ENCODE measurements at places on chromosomes 2 and 18.
A peak's percentile ranks its signal among the peaks of the same experiment; 100 is the strongest.

GRCh38 chr18:22405142-22405541 lies 12.6 kb downstream of the CTAGE1 start:
- no peak for DNase-seq

DNA sequence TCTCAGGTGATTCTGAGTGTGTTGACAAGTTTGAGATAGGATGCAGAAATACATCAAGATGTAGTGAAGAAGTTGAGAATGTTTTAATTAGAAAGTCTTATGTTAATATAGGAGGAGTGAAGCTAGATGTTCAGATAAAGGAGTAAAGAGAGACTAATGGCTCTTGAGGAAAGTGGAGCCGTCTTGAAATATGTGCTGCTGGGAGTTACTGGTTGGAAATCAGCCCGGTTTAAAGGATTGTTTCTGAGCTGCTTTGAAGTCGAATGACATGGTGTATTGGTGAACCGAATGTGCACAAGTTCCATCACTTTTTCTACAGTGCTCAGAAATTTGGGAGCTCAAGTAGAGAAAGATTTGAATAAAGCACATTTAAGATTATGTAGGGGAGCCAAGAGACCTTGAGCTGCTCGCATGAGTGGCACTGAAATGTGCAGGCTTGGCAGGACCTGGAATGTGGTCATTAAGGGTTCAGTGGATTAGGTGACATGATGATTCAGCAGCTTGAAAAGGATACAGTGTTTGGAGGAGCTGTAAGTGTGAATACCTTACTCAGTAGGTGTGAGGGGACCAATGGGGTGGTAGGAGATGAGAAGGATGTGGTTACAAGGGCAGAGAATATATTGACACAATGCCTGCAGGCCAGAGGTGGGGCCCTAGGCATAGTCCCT lies 68.6 kb downstream of the CAB39 start:
- DNase-seq: no peak

- no peak for DNase-seq
Observed at GRCh38 chr2:96207774-96208142, 869 bp downstream of the STARD7 start.

GRCh38 chr2:12493031-12493513 lies 223.7 kb upstream of the TRIB2 start:
- DNase-seq: peak; percentile 22

GRCh38 chr2:165990846-165991245 lies 37.3 kb upstream of the TTC21B start:
- DNase-seq: no peak

GRCh38 chr2:216534809-216535208 lies 36.2 kb downstream of the RPL37A start:
- DNase-seq: no peak

- no peak for DNase-seq
Observed at GRCh38 chr2:43346602-43347567, 120.5 kb upstream of the ZFP36L2 start.

GRCh38 chr2:85750587-85751575 lies 2.9 kb upstream of the ATOH8 start:
- peak; percentile 66 for DNase-seq

GRCh38 chr2:172153156-172153555 lies 50.5 kb upstream of the DLX2 start:
- DNase-seq: no peak

DNA sequence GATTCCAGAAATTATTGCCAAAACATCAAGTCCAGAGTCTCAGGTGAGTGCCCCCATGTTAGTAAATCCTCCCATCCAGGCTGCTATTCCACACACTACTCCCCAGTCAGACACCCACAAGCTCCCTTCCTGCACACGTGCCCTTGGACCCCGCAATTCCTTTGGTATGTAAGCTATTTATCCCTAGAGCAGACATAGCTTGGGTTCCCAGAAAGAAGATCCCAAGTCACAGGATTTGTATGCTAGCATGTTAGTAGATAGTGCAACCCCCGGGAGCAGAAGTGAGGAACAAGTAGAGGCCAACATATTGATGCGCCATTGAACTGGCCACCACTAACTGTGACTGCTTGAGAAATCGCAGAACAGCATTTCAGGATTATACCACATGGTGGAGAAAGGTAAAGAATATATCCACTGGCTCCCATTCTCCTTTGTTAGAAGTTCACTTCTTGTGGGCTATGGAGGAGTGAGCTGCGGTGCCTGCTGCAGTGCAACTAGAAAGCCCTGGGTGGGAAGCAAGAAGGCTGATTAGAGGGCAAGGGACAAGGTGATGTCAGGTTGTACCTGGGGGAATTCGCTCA lies 137.5 kb upstream of the CHAC2 start:
- DNase-seq: no peak

DNA sequence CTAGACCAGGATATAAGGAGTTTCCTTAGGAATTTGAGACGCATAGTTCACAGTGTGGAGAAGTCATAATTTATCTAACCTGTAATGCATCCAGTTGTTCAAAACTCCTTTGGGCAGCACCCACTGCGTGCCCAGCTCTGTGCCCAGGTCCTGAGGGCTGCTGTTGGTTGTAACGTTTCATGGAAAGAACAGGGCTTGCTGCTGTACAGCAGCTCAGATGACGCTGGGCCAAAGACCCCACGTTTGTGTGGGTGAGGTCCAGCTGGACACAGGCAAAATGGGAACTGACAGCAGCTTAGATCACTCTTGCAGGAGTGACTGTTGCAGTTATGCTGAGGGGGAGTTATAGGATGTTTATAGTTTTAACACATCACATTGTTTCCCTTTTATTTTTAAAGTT lies 30.0 kb upstream of the HS6ST1 start:
- DNase-seq: no peak

GRCh38 chr2:9332136-9332852 lies 91.0 kb downstream of the ITGB1BP1 start:
- no peak for DNase-seq

DNA sequence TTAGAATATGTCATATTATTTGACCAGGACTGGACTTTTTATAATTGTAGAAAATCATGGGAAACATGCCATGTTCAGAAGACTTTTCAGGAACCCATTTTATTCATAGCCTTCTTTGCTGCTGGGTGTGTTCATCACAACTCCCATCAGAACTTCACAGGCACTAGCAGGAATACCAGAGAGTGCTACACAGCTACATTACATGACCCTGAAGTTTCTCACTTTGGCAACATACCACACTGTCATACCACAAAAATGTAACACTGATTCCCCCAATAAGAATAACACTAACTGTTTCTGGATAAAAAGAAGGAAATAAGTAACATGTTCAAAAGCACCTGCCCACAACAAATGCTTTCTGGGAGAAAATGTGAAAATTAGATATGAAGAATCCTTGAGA lies 405.4 kb downstream of the CDH2 start:
- DNase-seq: no peak

- DNase-seq: no peak
Observed at GRCh38 chr2:2269426-2269825, 61.6 kb downstream of the MYT1L start.

- DNase-seq: no peak
Observed at GRCh38 chr2:222608081-222608480, 47.8 kb downstream of the FARSB start.

GRCh38 chr2:159129269-159129668 lies 157.2 kb downstream of the WDSUB1 start:
- no peak for DNase-seq

- no peak for DNase-seq
Observed at GRCh38 chr2:149006883-149007543, 31.5 kb upstream of the LYPD6B start.

DNA sequence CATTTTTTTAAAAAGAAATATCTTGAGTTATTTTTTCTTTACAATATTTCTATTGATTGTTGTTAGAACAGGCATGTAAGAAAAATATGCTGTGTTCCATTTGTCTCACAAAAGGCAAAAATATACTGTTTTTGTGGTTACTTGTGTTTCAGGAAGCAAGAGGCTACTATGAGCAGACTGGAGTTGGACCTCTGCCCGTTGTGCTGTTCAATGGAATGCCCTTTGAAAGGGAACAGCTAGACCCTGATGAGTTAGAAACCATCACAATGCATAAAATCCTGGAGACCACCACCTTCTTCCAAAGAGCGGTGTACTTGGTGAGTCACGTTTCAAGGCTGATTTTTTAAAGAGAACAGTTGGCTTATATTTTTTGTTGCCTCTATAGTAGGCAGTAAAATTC lies 54.7 kb downstream of the UGGT1 start:
- DNase-seq: no peak

- no peak for DNase-seq
Observed at GRCh38 chr2:160609346-160609745, 115.7 kb upstream of the RBMS1 start.

- DNase-seq: no peak
Observed at GRCh38 chr2:167151894-167152293, 263.6 kb downstream of the XIRP2 start.

DNA sequence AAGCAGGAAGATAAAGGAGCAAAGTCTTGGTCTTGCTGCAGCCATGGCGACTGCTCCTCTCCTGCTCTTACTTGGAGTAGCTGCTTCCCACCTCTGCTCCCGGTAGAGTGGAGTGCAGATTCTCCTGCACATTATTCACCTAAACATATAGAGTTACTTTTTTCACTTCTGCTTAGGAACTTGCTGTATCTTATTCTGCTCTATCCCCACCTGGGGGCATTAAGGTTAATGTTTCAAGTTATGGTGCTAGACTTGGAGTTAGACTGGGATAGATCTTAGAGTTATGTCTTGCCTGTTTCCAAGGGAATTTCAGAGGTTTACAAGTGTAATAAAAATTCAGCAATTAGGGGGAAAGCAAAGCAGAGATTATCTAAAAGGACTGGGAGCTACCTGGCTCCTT lies 144.2 kb downstream of the SETBP1 start:
- no peak for DNase-seq

DNA sequence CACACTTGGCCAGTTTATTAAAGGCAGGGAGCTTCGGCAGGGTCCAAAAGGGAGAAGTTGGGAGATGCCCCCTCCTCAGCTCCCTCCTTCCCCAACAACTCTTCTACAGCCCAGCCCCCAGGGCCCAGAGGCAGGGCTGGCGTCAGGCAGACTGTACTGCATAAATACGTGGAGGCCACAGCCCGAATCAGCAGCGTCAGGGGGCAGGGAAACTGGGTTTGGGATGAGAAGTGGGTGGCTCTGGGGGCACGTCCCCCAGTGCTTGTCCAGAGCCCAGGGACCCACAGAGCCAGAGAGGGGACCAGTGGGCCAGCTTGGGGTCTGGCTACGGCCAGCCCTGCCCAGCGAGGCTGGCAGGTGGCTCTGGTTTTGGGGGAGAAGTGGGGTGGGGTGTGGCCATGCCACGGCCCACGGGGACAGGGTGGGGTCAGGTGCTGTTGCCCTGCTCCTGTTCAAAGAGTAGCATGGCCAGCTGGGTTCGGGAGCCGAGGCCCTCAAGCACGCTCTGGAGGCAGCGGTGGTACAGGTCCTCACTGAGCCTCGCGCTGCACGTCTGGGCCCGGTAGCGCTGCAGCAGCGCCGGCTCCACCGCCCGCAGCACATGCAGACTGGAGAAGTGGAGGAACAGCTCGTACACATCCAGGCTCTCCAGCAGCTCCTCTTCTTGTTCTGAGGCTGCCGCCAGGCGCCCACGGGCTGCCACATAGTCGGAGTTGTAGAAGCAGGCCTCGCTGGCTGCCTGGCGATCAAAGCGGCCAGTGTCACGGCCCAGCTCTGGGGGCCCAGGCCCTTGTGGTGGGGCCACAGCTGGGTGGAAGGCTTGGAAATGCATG lies 4.4 kb downstream of the CHPF start:
- DNase-seq: no peak

GRCh38 chr2:54545702-54546450 lies 89.7 kb downstream of the SPTBN1 start:
- DNase-seq: no peak

GRCh38 chr2:191895743-191896142 lies 48.9 kb upstream of the CAVIN2 start:
- no peak for DNase-seq

GRCh38 chr18:52481116-52481515 lies 141.1 kb downstream of the DCC start:
- no peak for DNase-seq

DNA sequence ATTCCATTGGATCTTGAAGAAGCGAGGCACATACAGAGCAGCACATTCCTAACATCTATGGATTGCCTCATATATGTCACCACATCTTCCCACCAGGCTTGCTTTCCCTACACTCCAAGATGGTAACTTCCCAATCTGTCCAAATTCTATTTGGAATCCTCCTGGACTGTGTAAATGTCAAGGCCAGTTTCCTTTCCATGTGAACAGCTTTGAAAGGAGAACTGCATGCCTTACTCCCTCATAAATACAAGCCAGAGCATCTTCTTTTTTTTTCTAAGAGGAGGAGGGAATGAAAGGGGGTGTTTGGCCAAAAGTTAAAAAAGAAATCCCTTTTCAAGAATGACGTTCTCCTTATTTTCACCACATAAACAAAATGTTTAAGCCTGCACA lies 103.8 kb upstream of the OSR1 start:
- DNase-seq: no peak

DNA sequence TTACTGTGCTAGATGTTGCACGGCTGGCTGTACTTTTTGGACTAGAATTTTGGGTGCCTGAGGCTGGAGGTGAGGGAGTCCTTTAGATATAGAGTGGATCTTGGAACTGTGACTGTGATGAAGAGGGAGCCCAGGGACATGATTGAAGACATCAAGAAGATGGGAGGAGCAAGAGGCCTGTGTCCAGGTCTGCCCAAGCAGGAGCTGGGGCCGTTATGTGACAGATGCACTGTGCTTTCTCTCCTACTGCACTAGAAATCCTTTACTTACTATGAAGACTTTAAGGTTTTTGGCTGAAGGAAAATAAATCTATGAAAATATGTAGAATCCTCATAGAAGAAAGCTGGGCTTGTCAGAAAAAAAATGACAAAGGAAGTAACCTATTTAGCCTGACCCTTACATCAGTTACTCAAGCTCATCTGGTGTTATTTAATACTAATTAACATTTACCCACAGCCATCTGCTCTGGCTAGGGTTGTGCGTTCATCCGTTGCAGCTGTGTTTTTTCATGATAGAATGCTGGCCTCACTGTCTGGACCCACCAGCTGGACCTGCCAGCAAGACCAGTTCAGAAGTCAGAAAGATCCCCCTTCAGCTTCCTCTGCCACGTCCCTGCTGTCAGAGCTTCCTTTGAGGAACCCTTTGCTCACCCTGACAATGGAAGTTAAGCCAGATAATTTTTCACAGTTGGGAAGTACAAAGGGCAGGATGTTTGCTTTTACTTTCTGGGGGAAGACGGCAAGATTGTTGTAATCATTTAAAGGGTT lies 16.7 kb downstream of the TSN start:
- no peak for DNase-seq

GRCh38 chr2:118847762-118848172 lies 319 bp upstream of the EN1 start:
- peak; percentile 14 for DNase-seq

- DNase-seq: no peak
Observed at GRCh38 chr2:185201063-185201462, 537.5 kb upstream of the FSIP2 start.

Measured in activated naive CD8-positive, alpha-beta T cell treated with anti-CD3 and anti-CD28 coated beads, Interleukin-2, amount 50 U/mL, for 24 hours (primary cell).